Uterus (tissue), 4 donors: ENCODE measurements at places on chromosomes 1 and 21. TPM values are rescaled to one million over a fixed set of nuclear protein-coding genes. Genes with fewer than 3 reads are reported as not detected.

GRCh38 chr1:1666526-1666925 lies 7.7 kb upstream of the CDK11B start:
- H3K36me3 ChIP-seq = no peaks in the 10 kb centered on the region
- no peak for DNase-seq
- no peaks in the 10 kb centered on the region for H3K27me3 ChIP-seq
- no peak overlapping the region for H3K4me3 ChIP-seq

DNA sequence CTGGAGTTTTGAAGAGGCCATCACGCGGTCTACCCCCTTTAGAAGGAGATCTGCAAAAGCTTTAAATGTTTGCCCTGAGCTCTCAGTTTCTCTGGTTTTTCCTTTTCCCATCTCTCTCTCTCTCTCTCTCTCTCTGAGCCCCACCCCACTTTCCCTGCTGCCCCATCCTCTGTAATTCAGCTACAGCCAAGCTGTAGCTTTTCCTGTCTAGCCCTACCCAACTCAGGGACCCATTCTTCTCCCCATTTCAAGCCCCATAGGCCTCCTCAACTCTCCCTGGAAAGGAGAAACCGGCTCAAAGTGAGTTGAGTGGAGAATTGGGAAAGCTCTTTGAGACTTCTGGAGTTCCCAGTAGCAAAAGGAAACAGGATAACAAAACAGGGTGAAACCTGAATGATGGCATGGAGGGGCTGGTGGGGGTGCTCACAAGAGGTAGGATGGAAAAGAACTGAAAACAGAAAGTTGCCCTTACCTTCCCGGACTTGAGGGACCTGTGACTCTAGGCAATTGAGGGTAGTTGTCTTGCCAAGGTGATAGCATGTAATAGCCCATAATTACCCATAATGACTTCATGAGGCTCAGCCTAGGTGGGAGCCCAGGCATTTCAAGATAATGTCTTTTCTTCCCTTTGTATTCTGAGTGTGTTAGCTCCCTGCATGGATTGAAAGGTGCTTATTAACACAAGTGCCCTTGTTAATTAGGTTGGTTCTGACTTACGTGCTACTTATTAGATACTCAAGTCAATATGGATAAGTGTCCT lies 84.9 kb downstream of the SLC16A1 start:
- DNase-seq = no peak
- H3K27me3 ChIP-seq = no peaks in the 10 kb centered on the region

DNA sequence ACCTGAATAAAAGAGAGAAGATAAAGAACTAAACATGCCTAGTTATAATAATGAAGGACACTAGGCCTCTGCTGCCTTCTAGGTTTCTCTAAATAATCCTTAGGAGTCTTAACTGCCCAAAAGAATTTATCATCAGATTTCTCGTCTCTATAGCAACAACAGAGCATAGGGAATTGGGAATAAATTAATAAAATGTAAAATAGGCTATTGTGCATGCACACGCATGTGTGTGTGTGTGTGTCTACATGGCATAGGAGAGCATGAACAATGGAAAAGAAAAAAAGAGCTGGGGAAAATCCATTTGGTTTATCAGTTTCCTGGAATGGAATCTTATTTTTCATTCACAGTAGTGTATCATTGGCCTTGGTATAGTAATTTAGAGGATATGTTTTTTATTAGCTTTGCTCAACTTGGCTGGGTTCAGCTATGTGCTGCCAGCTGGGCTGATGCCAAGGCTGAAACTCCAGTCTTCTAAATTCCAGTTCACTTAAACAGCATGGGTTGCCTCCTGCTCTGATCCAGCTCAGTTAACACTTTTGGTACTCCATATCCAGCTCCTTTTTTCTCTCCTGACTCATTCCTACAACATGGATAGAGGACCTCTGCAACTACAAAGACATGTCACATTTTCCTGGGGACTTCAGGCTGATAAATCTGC lies 80.6 kb upstream of the SLFNL1 start:
- H3K27ac ChIP-seq = peak overlapping the region; percentile 81
- no peak overlapping the region for H3K4me3 ChIP-seq
- peak; percentile 95 for DNase-seq
- H3K27me3 ChIP-seq = no peaks in the 10 kb centered on the region
- H3K4me1 ChIP-seq = peaks cover 15% of the 10 kb centered on the region
- no peaks in the 10 kb centered on the region for H3K36me3 ChIP-seq

- no peak overlapping the region for H3K27ac ChIP-seq
- H3K36me3 ChIP-seq = no peaks in the 10 kb centered on the region
- no peaks in the 10 kb centered on the region for H3K4me1 ChIP-seq
- H3K27me3 ChIP-seq = no peaks in the 10 kb centered on the region
- no peak overlapping the region for H3K4me3 ChIP-seq
Measured at GRCh38 chr1:111998332-111998731, 8.9 kb upstream of the KCND3 start.

DNA sequence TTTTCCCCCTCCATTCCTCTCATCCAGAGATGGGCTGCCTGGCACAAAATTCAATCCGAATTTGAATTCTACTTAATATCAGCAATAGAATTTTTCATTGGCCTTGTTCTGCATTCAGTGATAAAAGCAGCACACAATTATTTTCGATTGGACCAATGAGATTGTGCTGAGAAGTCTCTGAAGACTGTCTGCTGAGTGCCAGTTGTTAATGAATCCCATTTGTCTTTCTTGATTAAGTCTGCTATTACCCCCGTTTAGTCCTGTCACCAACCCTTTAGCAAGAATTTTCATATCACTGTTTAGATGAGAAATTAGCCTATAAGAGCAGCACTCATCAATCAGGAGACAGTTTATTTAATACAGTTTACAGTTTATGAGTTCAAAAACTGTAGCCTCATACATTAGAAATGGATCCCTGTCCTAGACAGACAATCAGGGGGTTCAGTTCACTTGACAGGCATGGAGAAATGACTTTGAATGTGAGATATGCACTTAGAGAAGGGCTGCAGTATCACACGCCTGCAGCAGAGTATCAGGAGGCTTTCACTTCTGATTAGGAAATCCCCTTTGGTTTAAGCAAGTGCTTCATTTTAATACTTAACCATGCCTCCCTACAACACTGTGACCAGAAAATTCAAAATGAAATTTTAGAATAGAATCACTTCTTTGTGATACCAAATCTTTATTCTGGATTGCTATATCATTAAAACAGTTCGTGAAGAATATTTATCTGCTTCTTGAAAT lies 304.7 kb upstream of the PTBP2 start:
- H3K4me3 ChIP-seq = no peak overlapping the region
- DNase-seq = no peak
- no peaks in the 10 kb centered on the region for H3K36me3 ChIP-seq
- no peaks in the 10 kb centered on the region for H3K4me1 ChIP-seq
- H3K27me3 ChIP-seq = no peaks in the 10 kb centered on the region

GRCh38 chr1:162548170-162548569 lies 13.4 kb upstream of the UAP1 start:
- peak; percentile 65 for DNase-seq
- no peaks in the 10 kb centered on the region for H3K36me3 ChIP-seq
- peak overlapping the region; percentile 55 for H3K27ac ChIP-seq

- H3K27me3 ChIP-seq = no peaks in the 10 kb centered on the region
- no peak overlapping the region for H3K4me3 ChIP-seq
- H3K27ac ChIP-seq = no peak overlapping the region
- no peaks in the 10 kb centered on the region for H3K36me3 ChIP-seq
Measured at GRCh38 chr1:64051796-64052195, 151.6 kb upstream of the UBE2U start.

- peak overlapping the region; percentile 76 for H3K27ac ChIP-seq
- no peaks in the 10 kb centered on the region for H3K4me1 ChIP-seq
- no peaks in the 10 kb centered on the region for H3K36me3 ChIP-seq
- DNase-seq = peak; percentile 63
Measured at GRCh38 chr1:156616463-156616862, 2.8 kb upstream of the HAPLN2 start.

DNA sequence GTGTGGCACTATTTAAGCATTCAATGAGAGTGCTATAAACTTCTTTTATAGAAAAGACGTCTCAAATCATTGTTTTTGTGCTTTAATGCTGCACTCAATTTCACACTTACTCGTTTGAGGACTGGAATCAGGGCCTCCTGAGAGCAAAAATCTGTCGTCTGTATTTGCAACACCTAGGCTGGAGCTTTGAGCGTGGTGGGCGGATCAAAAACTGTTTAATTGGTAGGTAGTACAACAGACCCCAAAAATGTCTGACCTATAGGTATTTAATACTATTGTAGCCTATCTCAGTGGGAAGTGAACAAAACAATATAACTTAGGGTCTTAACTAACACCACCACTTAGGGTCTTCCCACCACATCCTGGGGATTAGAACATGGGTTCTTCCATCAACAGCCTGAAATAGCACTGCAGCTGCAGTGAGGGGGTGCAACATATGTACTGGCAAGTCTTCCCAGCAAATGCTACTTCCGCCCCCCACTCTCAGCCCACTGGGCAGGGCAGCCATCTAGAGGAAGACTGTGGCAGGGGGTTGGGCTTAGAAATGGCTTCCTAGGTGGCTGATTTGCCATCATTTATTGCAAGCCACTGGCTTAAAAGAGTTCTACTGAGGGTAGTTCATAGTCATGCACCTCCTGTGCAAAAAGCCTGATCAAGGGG lies 48.3 kb downstream of the CD46 start:
- no peaks in the 10 kb centered on the region for H3K4me1 ChIP-seq
- no peaks in the 10 kb centered on the region for H3K36me3 ChIP-seq
- H3K4me3 ChIP-seq = no peak overlapping the region
- H3K27ac ChIP-seq = no peak overlapping the region

- H3K4me3 ChIP-seq = no peak overlapping the region
- H3K4me1 ChIP-seq = peaks cover 13% of the 10 kb centered on the region
- no peaks in the 10 kb centered on the region for H3K36me3 ChIP-seq
- H3K27me3 ChIP-seq = no peaks in the 10 kb centered on the region
- peak overlapping the region; percentile 72 for H3K27ac ChIP-seq
- DNase-seq = peak; percentile 39
Measured at GRCh38 chr1:218459878-218460711, 115.0 kb downstream of the TGFB2 start.

Gene FCRL6
- not detected for total RNA-seq

Gene REG4
- not detected for total RNA-seq

Gene GJC2
- 25.8 TPM for total RNA-seq

Gene TRIM46
- 4.6 TPM for total RNA-seq

Gene FCRL2
- total RNA-seq = 0.51 TPM
